ENCODE measurements at places on chromosomes 1 and 21.

- DNase-seq: no peak
These were observed 2.6 kb downstream of the GLRX2 start for GRCh38 chr1:193102662-193103061.

- DNase-seq: no peak
These were observed 63.8 kb downstream of the BCAR3 start for GRCh38 chr1:93617670-93618499.

GRCh38 chr1:200474633-200475032, 64.8 kb upstream of the ZNF281 start:
- DNase-seq: no peak

DNA sequence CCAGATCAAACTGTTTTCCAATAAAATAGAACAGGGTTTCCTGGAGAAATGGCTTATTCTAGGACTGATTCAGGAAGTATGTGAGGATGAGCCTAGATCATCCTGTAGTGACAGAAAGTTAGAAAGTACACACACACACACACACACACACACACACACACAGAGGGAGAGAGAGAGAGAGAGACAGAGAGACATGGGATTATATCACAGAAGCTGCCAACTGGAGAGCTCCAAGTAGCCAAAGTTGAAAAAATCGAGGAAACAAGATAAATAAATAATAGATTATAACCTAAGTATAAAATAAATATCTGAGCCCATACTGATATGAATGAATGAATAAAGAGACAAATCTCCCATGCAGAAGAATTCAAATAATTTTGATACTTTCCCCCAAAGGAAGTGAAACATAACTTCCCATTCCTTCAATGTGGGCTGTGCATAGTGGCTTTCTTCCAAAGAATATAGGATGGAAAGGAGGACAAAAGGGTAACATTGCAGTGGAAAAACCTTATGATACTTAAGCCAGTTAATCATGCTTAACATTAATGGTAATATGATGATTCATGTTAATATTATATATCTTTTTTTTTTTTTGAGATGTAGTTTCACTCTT, 171.6 kb downstream of the NTPCR start:
- no peak for DNase-seq

- no peak for DNase-seq
These were observed 48.4 kb downstream of the LTN1 start for GRCh38 chr21:28944296-28944695.

GRCh38 chr1:230291731-230292620, 134.2 kb downstream of the PGBD5 start:
- no peak for DNase-seq

All from NCI-H774 (cell line).